ENCODE measurements at places on chromosomes 12 and 14.
A peak's percentile ranks its signal among the peaks of the same experiment; 100 is the strongest.

DNA sequence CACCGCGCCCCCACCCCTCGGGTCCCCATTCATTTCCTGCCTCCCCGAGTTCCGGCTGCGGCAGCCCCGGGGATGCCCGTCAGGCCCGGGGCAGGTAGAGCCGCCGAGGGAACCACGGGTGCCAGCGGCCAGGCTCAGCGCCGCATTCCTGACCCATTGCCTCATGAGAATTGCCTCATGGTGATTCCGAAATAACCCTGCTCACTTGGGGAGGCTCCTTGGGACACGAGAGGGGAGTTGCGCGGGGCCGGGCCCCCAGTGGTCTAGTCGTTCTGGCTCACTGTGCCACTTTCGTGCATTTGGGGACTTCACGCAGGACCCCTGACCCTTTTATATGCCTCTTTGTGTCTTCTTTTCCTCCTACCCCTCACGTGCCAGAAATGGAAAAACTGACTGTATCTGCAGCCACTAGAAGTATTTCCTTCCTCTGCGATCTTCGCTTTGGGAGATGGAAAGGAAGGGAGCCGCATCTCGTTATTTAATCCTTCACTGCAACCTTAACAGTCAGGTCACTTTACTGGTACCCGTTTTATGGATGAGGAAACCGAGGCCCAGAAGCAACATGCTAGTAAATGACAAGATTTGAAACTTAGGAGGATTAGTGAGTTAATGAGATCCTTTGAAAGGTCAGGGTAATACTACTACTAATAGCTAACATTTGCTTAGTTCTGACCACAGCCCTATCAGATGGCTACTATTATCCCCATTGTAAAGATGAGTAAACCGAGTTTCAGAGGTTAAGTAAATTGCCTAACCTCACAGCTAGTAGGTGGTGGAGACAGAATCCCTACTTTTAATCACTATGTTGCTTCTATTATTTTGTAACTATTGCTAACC, 768 bp downstream of the PTPN11 start:
- peak; percentile 79 for DNase-seq

DNA sequence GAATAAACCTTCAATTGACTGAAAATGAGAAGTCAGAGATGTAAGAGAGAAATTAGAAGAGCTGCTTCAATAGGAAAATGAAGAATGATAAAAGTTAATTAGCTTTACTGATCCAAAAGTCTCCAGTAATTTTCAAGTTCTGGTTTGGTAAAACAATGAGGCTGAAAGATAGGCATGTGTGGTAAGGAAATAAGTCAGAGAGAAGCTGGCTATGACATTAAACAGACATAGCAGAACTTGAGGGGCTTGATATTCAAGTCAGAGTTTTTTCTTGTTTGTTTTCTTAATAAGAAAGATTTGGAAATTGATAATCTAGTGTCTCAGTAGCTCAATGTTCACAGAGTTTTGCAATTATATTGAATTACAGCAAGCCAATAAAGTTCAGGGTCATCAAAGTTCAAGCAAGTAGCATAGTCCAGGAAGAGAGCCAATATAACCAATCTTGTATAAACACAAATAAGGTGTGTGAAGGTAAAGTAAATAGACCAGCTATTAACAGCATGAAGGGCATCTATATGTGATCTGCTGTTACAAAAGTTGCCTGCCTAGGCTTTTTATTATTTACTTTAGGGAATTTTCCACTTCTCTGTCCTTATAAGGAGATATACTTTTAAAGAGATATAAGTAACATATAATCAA, 1111.5 kb downstream of the TRHDE start:
- DNase-seq, result no peak

DNA sequence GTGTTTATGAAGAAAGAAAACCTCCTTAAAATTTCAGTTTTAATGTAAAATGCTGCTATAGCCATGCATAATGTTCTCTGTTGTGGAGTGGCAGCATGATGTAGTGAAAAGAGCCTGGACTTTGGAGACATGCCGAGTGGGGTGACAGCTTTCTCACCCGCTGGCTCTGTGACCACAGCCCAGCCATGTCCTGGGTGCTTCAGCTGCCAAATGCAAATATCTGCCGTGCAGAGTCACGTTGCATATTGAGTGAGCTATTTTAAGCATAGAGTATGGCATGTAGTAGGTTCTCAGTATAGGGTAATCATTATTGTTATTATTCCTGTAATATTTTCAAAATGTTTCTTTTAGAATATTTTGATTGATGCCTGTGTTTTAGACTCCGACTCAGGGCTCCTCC, 15.5 kb upstream of the TCTN2 start:
- no peak for DNase-seq

DNA sequence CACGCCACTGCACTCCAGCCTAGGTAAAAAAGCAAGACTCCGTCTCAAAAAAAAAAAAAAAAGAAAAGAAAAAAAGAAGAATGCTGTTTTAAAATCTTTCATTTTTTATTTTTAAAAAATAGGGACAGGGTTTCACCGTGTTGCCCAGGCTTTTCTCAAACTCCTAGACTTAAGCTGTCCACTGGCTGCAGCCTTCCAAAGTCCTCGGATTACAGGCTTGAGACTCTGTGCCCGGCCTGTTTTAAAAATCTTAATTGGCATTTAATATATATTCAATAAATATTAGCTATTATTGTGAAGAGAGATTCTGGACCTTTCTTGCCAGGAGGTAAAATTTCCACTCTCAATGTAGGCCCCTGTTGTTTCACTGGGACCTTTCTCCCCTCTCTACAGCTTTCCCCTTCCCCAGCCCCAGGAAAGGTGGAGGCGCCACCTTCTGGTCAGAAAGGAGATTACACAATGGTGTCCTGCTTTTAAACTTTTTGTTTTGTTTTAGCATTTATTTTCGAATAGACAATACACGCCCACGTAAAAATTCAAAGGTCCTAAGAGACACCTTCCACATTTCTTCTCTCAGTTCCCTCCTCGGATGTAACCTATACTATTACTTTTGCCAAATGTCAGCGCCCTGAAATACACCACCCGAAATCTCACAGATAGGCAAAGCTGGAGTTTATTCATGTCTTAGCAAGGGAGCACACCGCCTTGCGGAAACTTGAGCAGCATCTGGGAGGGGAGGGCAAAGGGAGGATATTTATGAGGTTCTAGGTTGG, 23.8 kb upstream of the PHC1 start:
- no peak for DNase-seq

GRCh38 chr12:2682296-2683251, 112.2 kb upstream of the FKBP4 start:
- DNase-seq, result peak; percentile 69

DNA sequence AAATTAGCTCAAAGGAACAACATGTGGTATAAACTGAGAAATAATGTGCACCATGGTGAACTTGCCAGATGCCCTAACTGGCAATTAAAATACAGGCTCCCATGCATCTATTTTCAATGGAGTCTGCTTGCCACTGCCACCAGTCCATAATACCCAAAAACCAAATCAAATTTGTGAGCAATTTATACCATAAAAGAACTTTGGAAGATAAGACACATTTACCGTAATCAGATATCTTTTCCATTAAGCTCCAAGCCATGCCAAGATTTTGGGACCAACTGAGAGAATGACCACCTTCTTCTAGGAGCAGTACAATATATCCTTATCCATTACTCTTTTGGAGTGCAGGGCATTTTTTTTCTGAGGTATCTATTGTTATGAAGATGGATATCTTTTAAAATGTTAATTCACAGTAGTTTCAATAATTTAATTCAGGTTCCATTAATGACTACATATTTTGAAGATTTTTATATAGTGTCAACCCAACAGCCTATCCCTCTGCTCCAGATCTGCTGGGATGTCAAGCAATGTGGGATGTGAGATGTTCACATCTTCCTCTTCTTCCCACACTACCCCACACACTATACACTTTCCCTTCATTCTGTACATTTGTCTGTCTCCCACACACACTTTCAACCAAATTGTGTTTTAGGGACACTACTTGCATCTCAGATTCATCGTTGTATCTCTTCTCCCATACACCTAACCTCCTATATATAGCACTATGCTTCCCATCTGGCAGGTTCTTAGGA, 53.3 kb downstream of the KIF21A start:
- no peak for DNase-seq

GRCh38 chr12:76399040-76399439, 50.8 kb upstream of the BBS10 start:
- no peak for DNase-seq

DNA sequence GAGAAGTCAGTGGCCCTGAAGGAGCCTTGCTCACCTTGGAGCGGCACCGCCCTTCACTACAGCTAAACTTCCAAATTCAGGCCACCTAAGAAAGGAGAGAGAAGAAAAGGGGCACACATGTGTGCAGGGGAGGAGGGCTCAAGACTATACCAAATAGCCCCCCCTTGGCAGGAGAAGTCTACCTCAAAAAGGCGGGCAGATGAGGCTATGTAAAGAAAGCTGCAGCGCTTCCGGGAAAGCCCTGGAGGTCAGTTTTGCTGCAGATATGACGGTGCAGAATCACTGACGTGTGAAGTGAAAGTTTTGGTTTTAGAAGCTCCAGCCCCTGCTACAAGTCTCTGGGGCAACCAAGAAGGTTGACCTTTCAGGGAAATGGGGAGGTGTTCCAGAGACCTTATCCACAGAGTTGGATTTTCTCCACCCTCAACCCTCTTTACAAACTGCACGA, 48.2 kb upstream of the PNMA1 start:
- DNase-seq, result no peak

GRCh38 chr14:97866195-97866594, 1069.0 kb downstream of the VRK1 start:
- DNase-seq, result no peak

DNA sequence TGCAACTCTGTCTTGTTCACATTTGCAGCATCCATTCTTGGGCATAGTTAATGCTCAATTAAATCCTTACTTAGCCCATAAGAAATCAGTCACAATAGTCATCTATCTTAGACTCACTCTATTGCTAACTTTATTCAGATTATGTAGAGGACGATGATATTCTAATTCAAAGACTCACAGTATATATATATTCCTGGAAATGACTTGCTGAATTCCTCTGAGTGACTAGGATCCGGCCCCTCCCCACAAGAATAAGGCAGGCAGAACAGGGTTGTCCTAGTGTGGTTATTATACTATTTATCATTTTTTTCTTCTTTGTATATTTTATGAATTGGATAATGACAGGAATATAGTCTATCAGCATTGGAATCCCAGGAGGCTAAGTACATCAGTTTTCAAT, 275.1 kb downstream of the TMTC2 start:
- no peak for DNase-seq

DNA sequence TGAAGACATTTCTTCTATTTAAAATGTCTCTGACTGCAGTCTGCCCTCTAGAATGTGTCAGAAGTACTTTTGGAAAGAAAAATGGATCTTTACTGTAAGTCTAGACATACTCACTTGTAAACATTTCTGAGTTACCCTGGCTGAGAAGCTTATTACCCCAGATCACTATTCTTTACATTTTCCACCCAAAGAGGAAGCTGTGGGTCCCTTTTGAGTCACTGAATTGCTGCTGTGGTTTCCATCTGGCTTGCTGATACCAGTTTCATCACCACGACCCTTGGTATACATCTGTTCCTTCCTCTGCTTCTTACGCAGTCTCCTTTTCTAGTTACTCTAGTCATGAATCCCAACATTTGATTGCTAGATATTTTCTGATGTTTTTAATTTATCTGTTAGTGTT, 20.2 kb upstream of the CLEC4D start:
- DNase-seq, result no peak

- DNase-seq, result no peak
Measured at GRCh38 chr12:50579757-50580267, 75.0 kb downstream of the DIP2B start.

DNA sequence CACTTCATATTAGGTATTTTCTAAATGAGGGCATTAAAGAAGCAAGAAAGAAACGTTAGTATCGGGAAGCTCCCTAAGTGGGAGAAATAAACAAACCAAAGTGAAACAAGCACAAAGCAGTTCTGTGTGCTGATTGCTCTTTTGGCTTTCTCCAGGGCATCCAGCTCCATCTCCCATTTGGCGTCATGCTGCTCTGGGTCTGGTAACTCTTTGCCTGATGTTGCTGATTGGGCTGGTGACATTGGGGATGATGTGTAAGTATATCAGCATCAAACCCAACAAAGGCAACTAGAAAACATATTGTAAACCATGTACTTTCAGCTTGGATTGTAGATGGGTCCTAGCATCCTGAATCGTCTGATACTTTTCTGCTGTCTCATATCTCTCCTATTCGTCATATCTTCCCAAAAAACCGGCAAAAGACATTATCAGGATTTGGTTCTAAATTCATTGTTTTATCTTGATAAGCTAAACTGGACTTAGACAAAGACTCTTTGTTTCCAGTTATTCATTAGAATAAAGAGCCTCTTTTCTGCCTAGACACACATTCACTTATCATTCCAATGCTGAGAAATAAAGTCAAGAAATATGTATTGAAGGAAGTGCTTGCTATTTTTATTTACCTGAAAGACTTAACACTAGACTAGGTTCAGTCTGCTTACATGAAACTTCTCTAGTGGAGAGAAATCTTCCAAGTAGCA, 2.4 kb downstream of the CLEC12B start:
- no peak for DNase-seq

DNA sequence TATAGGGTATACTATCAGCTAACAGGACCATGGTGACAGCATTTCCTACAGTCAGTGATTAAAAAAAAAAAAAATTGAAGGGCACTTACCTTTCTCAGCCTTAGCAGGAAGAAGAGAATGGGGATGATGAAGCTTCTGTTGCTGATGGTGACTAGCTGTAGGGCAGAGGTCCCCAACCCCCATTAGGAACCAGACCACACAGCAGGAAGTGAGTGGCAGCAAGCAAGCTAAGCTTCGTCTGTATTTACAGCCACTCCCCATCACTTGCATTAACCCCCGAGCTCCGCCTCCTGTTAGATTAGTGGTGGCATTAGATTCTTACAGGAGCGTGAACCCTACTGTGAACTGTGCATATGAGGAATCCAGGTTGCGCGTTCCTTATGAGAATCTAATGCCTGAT, 91.3 kb upstream of the USP44 start:
- no peak for DNase-seq

DNA sequence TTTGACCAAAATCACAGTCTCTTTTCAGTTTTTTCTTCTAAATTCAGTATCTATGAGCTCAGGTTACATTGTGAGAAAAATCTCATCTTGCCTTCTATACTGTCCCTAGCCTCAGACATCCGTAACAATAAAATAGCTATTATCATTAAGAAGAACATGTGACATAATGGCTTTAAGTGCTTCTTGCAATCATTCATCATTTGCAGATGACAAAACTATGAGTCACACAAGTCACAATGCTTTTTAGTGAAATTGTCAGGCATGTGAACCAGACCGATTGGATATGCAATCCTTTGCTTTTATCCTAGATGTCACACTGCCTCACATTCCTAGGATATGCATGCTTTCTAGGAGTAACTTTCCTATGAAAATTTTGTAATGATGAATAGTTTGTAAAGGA, 313.1 kb downstream of the SLC6A15 start:
- DNase-seq, result no peak

- DNase-seq, result peak; percentile 89
Measured at GRCh38 chr12:120231316-120232011, 30.6 kb upstream of the RPLP0 start.

GRCh38 chr14:103738166-103738565, 22.6 kb downstream of the ZFYVE21 start:
- DNase-seq, result no peak

All from aorta (tissue), 5 donors.